ENCODE measurements at places on chromosomes 16 and 17. TPM values are rescaled to one million over a fixed set of nuclear protein-coding genes. Genes with fewer than 3 reads are reported as not detected.

The CNGB1 gene
- total RNA-seq, result not detected

The TPSD1 gene
- total RNA-seq, result not detected

The TEKT1 gene
- total RNA-seq, result not detected

The LPO gene
- total RNA-seq, result 0.15 TPM

DNA sequence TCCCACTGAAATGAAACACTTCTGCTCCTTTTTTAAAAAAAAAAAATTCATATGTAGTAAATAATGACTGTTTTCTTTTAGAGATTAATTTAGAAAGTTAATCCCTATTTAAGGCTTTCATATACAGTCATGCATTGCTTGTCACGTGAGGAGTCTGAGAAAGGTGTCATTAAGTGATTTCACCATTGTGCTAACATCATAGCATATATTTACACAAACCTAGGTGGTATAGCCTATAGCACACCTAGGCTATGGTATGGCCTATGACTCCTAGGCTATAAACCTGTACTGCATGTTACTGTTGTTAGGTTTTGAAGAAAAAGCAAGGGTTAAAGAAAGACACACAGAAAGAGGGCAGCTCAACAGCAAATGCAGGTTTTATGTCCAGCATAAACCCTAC lies 13.7 kb downstream of the PPY start:
- no peak for DNase-seq
- no peaks in the 10 kb centered on the region for H3K27me3 ChIP-seq
- no peak overlapping the region for H3K27ac ChIP-seq
- no peaks in the 10 kb centered on the region for H3K36me3 ChIP-seq
- peaks cover 12% of the 10 kb centered on the region for H3K4me1 ChIP-seq

DNA sequence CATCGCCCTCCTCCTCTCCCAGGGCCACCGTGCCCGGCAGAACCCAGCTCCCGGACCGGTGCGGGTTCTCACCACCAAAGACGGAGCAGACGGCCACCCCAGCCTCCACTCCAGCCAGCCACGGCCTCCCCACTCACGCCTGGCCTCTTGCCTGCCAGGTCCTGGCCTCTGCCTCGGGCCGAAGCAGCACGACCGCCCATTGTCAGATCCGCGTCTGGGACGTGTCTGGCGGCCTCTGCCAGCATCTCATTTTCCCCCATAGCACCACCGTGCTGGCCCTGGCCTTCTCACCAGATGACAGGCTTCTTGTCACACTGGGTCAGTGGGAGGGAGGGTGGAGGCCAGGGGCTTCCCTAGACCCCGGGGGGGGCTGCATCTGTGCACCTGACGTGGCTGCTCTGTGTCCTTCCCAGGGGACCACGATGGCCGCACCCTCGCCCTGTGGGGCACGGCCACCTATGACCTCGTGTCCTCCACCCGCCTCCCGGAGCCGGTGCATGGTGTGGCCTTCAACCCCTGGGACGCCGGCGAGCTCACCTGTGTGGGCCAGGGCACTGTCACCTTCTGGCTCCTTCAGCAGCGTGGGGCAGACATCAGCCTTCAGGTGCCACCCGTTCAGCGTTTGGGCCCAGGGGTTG lies 6.6 kb upstream of the RHOT2 start:
- no peaks in the 10 kb centered on the region for H3K4me1 ChIP-seq
- H3K36me3 ChIP-seq, result no peaks in the 10 kb centered on the region
- no peak overlapping the region for H3K4me3 ChIP-seq
- no peak overlapping the region for H3K27ac ChIP-seq

DNA sequence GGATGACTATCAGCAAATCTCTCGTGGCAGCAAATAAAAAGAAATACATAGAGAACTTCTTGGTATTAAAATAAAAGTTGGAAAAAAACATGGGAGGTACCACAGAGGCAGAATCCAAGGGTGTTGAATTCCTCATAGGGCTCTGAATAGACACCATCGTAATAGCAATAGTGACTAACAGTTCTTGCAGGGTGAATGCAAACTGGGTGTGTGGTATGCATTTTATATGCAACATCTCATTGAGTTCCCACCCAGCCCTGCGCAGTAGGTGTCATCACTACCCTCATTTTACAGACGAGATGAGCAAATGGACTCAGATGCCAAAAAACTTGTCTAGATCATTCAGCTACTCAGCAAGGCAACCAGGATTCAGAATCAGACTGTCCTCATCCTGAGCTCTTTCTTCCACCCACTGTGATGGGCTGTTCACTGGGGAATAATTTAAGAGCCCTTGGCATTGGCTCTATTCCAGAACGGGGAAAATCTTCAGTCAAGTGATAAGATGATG lies 354.6 kb upstream of the CDH11 start:
- H3K4me1 ChIP-seq, result no peaks in the 10 kb centered on the region
- H3K27me3 ChIP-seq, result no peaks in the 10 kb centered on the region
- no peak overlapping the region for H3K27ac ChIP-seq
- DNase-seq, result no peak
- no peak overlapping the region for H3K4me3 ChIP-seq

DNA sequence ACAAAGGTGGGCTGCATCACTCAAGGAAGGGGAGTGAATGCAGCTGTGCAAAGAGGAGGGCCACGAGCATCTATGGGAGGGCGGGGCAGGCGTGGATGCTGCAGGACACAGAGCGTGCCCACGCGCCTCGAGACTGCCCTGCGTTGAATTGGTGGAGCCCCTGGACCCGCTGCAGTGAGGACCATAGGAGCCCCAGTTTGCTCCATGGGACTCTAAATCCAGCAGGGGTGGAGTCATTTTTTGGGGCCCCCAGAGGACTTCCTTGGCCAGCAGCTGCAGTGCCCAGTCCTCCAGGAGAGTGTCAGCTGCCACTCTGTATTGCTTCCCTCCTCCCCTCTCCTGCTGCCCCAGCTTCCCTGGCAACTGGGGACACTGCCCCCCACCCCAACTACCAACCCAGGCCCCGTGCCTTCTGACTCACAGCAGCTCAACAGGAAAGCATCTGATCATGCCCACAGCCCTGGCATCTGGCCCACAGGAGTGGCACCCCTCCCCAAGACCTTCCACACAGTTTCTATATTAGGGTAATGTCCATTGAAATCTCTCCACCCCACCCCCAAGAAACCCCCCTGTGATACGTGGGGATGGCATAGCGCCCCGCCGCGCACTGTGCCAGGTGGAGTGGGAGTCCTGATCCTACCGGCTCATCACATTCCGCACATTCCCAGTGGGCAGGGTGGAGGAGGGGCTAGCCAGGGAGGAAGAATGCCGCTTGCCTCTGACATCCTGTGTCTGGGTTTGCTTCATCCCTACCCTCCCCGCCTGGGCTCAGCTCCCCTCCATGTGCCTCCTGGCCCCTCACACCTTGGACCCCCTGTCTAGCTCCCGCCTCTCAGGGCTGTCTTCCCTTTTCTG lies 27.8 kb upstream of the ITGA3 start:
- DNase-seq, result no peak
- H3K4me3 ChIP-seq, result no peak overlapping the region
- H3K27me3 ChIP-seq, result no peaks in the 10 kb centered on the region
- peaks cover 8% of the 10 kb centered on the region for H3K4me1 ChIP-seq
- H3K36me3 ChIP-seq, result no peaks in the 10 kb centered on the region

GRCh38 chr17:59668816-59669215 lies 38.4 kb downstream of the PTRH2 start:
- no peaks in the 10 kb centered on the region for H3K4me1 ChIP-seq
- H3K36me3 ChIP-seq, result peaks cover 69% of the 10 kb centered on the region
- no peak overlapping the region for H3K4me3 ChIP-seq

DNA sequence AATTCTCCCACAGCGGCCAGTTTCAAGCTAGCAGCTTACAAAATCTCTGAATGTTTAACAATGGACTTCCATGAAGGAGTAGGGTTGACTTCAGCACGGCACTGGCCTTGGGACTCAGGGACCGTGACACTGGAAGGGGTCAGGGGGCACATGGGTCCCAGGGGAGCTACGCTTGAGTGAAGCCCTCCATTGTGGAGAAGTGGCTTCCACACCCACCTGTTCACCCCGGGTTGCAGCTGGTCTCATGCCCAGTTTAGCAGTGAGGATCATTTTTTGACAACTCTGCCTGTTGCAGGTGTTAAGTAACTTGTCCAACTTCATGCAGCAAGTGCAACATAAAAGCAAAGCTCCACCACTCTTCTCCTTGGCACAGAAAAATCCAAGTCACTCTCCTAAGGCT lies 510.2 kb downstream of the CDH13 start:
- H3K4me3 ChIP-seq, result no peak overlapping the region
- no peaks in the 10 kb centered on the region for H3K36me3 ChIP-seq

DNA sequence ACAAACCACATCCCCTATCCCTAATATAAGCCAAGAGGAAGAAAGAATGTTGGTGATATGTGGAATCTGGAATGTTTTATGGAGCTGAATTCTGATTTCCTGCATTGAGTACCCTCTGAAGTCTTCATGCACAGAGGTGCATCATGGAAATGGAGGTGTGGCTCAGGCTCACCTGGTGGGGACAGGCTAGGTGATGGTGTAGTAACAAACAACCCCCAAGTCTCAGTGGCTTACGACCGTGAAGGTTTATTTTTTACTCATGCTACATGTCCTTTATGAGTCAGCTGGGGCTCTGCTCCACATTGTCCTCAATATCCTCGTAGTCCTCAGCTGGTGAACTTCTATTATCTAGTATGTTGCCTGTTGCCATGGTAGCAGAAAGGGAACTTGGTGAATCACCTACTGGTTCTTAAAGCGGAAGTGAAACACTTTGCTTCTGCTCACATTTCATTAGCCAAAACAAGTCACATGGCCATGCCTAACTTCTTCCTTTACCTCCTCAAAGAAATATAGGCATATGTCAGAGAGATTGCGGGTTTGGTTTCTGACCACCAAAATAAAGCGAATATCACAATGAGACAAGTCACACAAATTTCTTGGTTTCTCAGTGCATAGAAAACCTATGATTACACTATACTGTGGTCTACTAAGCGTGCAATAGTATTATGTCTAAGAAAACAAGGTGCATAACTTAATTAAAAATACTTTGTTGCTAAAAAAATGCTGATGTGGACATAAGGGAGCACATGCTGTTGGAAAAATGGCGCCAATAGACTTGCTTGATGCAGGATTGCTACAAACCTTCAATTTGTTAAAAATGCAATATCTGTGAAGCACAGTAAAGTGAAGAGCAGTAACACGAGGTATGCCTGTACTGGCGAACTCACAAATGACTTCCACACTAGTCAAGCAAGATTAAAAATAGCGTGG lies at the start of gene PMFBP1:
TSS of gene PMFBP1 (minus strand) at position 51 of the 930 bp plus-strand sequence. CDS start 947 bp downstream, outside the sequence.
- no peak within 1 kb of the TSS for H3K4me3 ChIP-seq
- no peaks in the 10 kb centered on the region for H3K36me3 ChIP-seq
- no peaks in the 10 kb centered on the region for H3K27me3 ChIP-seq
- H3K27ac ChIP-seq, result no peak within 1 kb of the TSS
- H3K4me1 ChIP-seq, result no peaks in the 10 kb centered on the region

- no peaks in the 10 kb centered on the region for H3K27me3 ChIP-seq
- no peak overlapping the region for H3K4me3 ChIP-seq
- H3K27ac ChIP-seq, result no peak overlapping the region
- DNase-seq, result no peak
Measured at GRCh38 chr16:24918641-24919040, 72.9 kb downstream of the SLC5A11 start.
